Suppressor macrophage treated with lipopolysaccharide for 4 hours (primary cell): ENCODE measurements at places on chromosomes 12 and 14.

GRCh38 chr14:98932431-98933325 is 339.3 kb downstream of the BCL11B start:
- no peak for DNase-seq

DNA sequence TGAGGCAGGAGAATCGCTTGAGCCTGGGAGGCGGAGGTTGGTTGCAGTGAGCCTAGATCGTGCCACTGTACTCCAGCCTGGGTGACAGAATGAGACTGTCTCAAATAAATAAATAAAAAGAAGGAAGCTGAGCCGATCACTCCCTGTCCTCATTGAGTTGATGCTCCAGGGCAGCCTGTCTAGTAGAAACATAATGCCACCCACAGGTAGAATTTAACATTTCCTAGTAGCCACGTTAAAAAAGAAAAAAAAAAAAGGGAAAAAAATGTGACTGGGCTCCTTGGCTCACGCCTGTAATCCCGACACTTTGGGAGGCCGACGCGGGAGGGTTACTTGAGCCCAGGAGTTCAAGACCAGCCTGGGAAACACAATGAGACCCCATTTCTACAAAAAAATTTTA is 135.7 kb downstream of the SCARB1 start:
- no peak for DNase-seq

GRCh38 chr14:69632593-69633151 is 21.3 kb downstream of the SUSD6 start:
- DNase-seq, result no peak

DNA sequence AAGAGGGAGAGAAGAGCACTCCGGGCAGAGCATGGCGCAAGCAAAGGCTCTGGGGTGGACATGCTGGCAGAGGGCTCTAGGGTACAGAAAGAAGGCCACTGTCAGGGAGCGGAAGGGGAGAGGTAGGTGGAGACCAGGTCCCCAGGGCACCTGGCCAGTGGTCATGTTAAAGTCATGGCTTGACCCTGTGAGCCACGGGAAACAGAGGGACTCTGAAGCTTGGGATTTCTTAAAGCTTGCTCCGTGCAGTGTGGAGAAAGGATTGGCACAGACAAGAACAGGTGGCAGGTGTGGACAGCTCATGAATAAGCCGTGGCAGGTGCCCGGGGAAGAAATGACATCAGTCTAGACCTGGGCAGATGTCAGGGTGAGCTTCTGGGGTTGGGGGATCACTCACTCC is 413.8 kb downstream of the BCL11B start:
- DNase-seq, result no peak

- no peak for DNase-seq
These were observed 13.1 kb upstream of the ANKS1B start for GRCh38 chr12:99997806-99998205.

- DNase-seq, result no peak
These were observed 69.0 kb upstream of the BMP4 start for GRCh38 chr14:54025661-54026060.

DNA sequence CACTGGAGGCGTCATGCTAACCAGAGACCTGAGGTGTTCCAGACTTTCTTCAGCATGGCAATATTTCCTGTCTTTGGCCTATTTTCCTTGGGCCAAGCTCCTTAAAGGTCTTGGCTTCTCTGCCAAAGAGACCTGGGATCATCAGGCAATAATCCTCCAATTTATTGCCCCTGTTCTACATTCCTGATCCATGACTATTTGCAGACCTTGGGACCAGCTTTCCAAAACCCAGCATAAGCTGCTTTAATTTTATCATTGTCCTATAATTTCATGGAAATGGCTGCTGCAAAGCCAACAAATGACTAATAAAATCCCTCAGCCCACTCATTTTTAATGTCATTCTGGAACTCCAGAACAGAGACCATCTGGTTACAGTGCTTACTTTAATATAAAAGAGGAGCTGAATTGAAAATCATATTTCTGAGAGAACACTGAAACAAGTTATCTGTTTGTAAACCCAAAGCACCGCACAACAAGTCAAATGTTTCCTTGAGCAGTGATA is 166.9 kb upstream of the BTG1 start:
- no peak for DNase-seq

DNA sequence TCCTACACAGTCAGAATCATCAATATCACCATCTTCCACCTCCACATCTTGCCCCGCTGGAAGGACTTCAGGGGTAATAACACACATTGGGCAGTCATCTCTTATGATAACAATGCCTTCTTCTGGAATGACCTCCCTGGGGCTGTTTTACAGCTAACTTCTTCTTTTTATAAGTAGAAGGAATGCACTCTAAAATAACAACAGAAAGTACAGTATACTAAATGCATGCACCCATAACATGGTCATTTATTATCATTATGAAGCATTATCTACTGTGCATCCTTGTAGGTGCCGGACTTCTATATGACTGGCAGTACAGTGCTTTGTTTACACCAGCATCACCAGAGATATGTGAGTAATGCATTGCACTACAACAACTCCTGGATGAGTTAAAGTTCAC is 19.0 kb upstream of the NUAK1 start:
- no peak for DNase-seq

DNA sequence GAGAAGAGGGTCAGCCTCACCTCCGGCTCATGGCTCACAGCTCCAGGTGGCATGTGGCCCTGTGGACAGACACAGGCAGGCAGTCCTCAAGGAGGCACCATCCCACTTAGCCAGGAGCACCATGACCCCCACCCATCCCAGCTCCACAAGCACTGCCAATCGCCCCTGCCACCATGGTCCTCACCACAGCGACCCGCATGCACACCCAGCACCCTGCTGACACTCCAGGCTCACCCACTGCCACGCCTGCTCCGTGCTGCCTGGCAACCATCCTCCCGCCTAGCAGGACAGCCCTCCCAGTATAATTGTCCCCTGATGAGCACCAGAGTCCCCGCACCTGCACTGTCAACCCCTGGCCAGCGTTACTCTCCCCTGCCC is 50.9 kb downstream of the TRPV4 start:
- DNase-seq, result no peak

DNA sequence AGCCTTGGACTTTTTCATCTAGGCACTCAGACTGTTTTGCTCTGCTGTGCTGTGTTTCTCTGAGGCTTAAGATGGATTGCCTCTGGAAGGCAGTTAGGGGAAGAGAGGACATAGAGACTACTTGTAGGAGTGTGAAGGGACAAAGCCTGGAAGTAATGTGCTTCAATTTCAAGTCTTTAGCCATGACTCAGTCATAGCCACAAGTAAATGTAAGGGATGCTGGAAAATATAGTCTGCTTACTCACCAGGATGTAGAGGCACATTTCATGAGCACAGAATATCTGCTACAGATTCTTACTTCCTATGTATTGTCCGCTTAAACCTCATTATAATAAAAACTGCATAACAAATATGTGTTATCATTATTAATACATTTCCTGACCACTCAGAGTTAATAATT is 794.3 kb upstream of the NOVA1 start:
- no peak for DNase-seq
